ENCODE measurements at places on chromosomes 6 and 20.

- peak; percentile 91 for DNase-seq
These were observed 163.2 kb downstream of the SYNDIG1 start for GRCh38 chr20:24632581-24632980.

DNA sequence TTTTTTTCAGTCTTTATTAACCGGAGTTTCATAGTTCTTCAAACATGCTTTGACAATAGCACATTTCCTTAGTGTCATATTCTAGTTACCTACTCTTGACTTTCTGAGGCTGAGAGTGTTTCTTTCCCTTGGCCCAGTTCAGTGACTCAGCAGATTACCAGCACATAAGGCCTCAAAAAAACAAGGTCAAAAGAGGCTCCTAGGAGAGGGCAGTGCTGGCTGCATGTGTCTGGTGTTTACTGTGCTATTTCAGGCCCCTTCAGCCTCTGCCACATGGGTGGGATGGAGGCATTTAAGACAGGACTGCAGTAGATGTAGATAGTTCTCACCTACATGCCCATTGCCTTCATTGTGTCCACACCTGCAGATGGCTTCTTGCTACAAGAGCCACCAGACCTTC lies 198.2 kb upstream of the SSTR4 start:
- DNase-seq, result no peak

DNA sequence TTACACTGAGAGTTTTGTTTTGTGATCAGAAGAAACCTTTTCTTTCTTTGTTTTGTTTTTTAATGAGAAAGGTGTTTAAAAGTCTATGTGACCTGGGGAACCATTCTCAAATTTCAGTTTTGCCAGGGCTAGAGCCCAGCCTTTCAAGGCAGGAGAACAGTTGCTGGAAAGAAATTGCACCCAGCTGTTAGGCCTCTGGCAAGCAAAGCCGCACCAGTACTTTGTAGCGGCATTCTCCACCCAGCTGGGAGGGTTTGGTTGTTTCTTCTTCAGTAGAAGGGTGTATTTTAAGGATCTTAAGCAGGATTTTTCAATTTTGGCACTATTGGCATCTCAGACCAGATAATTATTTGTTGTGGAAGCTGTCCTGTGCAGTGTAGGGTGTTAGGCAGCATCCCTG lies 16.6 kb upstream of the MAPK13 start:
- DNase-seq, result no peak

DNA sequence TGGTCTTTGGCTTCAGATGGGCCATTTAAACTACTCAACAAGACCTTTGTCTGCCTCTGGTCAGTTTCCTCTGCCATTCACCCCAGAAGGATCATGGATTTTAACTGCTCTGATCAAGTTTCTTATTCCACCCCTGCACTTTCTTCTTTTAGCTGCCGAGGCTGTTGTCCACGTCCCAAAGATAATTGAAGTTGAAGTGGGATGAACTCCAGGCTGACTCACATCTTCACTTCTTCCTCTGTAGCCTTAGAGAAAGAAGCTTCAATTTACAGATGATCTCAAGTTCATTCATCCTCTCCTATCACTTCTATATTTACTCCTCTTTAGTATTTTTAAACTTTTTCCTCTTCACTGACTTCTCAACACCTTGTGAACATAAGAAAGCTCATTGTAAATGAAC lies 651.6 kb downstream of the UTRN start:
- DNase-seq, result no peak

DNA sequence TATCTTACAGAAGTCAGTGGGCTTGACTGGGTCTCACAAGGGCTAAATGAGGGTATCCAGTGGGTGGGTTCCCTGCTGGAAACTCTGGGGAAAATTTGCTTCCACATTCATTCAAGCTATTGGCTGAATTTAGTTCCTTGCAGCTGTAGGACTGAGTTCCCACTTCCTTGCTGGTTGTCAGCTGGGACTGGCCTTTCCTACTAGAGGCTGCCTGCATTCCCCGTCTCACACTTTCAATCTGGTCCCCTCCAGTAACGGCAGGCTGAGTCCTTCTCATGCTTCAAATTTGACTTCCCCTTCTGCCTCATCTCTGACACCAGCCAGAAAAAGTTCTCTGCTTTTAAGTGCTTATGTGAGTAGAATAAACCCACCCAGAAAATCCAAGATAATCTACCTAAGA lies 4.4 kb downstream of the CSNK2A1 start:
- no peak for DNase-seq

DNA sequence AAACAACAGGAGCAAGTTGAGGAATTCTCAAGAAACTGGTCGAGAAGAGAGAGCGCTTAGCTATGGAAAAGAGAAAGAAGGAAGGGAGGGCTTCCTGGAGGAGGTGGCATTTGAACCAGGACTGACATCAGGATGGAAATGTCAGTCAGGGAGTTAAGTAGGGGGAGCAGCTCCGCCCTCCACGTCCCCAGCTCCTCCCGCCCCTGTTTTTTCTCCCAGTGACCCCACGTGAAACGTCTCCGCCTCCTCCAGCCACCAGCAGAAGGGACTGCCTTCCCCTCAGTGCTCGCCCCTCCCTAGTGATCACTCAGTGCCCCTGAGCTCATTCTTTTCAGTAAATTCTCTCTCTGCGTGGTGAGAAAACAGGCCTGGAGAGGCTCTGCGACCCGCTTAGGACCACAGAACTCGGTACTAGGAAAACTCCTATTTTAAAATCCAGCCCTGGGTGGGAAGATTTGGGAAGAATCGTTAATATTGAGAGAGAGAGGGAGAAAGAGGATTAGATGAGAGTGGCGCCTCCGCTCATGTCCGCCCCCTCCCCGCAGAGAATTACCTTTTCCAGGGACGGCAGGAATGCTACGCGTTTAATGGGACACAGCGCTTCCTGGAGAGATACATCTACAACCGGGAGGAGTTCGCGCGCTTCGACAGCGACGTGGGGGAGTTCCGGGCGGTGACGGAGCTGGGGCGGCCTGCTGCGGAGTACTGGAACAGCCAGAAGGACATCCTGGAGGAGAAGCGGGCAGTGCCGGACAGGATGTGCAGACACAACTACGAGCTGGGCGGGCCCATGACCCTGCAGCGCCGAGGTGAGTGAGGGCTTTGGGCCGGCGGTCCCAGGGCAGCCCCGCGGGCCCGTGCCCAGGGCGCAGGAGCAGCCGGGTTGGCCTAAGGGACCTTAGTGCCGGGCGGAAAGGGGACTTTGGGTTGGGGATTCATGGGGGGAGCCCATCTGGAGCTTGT lies 4.6 kb downstream of the HLA-DPB1 start:
- DNase-seq, result peak; percentile 2

DNA sequence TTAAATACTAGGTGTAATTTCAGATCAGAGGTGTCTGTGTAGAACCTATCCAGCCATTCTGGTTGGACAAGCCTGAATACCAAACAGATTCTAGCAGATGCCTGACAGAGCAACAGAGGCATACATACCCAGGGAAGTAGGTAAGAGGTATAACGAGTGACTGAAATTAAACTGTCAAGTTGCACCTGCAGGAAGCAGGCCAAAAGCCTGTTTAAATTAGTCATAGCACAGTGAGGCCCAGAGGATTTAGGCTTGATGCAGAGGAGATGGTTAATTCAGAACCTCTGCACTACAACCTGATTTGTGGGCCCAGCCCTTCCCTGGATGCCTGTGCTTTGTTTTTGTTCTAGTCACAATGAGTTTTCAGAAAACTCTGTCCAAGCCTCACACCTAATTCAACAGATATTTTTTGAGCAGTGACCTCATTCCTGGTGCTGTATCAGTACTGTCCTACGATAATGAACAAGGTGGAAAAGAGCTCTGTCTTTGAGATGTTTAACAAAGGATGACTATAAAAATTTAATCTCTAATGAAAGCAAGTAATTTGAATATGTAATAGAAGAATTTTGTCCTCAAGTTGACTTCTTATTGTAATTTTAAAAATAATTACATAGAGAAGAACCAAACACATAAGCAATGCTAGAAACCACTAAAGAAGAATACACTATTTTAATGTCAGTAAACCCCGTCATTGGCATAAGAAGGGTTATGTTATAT lies 31.7 kb downstream of the C6orf58 start:
- no peak for DNase-seq

GRCh38 chr6:111721753-111722154 lies 116.1 kb upstream of the TRAF3IP2 start:
- DNase-seq, result peak; percentile 19

GRCh38 chr20:37453288-37453687 lies 67.8 kb upstream of the NNAT start:
- no peak for DNase-seq

DNA sequence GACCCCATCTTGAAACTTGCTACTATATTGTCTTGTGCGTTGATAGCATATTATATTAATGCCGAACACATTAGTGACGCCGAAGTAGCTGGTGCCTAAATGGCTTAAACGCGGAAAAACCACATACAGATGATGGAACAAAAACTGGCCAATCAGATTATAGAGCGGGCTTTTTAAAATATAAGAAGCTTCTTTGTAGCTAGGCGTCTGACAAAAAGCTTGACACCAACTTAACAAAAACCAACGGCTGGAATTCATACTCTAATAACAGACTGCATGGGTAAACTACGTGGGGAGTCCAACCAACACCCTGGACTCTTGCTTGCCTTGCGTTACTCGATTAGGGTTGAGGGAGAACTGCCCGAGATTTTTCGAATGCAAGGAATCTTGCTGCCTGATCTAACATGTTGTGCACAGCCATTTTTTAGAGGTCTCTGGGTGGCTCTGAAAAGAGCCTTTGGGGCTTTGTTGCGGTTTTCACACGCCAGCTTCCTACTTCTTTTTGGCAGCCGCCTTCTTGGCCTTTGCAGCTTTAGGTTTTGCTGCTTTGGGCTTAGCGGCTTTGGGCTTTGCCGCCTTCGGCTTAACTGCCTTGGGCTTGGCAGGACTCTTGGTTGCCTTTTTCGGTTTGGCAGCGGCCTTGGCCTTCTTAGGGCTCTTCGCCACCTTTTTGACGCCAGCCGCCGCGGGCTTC lies 45.7 kb downstream of the OR2B2 start:
- no peak for DNase-seq

DNA sequence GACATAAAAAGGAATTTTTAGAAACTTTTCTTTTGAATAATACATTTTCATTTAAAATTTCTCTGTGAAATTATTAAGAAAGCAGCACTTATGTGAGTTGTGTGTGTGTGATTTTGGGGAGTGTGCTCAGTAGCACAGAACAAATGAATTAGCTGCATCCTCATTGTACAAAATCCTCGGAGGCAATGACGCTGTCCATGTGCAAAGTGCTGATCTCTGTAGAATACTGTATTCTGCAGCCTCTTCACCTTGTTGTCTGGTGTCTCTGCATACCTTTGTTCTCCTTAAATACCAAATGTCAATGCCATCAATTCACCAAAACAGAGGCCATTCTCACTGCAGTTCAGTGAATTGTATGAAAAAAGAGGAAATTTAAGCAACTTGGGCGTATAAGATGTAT lies 838.4 kb downstream of the QKI start:
- DNase-seq, result no peak

DNA sequence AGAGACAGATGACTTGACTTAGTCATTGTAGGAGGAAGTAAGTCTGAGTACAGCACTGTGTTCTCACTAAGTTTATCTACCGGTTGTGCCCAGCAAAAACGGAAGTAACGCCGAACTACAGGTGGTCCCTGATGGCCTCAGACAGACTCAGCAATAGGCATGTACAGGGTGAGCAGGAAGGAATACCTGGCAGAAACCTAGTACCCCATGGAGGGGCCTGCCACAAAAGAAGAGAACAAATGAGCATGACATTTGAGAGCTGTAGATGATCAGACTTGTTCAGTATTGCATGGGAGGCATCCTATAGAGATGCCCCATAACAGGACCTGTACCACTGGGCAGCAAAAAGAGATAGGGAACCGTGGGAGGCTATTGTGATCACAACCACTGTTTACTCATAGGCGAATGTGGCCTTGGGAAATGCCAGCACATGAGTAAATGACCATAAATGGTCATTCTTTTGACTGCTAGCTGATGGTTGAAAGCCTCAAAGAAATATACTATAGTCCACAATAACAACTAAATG lies 106.4 kb upstream of the TAB2 start:
- no peak for DNase-seq

DNA sequence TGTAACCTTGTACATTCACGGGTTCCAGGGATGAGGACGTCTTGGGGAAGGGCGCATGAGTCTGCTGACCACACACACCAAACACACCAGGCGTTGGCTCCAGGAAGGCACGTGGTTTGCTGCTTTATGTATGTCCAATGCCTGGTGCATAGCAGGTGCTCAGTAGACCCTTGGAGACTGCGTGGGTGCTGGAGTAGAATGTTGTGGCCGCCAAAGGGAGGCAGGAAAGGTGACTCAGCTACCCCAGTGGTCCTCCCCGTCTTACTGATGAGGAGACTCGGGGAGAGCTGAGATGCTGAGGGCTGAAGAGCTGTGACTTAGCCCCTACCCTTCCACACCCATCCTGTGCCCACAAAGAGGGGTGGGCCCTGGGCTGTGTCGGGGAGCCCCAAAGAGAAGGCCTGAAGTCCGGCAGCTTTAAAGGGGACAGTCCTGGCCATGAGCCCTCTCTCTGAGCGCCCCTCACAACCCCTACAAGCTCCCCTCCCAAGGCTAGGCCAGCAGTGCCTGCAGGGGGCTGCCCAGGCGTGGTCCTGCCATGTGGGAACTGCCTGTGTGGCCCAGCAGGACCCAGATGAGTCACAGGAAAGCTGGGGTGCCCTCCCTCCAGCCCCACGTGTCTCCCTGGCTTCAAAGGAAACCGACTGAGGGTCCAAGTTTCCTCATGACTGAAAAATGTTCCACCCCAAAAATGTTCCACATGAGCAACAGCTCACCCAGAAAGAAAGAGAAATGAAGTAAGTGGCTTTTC lies 28.0 kb upstream of the PTGIS start:
- no peak for DNase-seq

DNA sequence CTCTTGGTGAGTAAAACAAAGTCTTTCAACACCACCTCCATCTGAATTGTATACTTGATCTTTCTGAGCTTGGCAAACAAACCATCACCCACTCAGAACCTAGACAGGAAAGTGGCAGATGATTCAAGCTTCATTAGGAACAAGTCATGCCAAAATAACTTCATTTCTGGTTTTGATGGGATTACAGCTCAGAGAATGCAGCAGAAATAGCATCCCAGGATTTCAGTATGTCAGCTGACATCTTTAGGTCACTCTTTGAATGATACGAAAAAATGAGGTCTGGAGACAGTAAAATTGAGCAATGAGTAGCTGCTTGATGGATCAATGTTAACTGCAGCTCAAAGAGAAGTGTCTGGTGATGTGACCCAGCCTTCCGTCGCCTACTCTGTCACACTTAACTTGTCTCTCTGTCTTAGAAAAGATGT lies 92.4 kb downstream of the GJA10 start:
- DNase-seq, result no peak

- DNase-seq, result no peak
These were observed 379.5 kb upstream of the POU3F2 start for GRCh38 chr6:98454809-98455322.

DNA sequence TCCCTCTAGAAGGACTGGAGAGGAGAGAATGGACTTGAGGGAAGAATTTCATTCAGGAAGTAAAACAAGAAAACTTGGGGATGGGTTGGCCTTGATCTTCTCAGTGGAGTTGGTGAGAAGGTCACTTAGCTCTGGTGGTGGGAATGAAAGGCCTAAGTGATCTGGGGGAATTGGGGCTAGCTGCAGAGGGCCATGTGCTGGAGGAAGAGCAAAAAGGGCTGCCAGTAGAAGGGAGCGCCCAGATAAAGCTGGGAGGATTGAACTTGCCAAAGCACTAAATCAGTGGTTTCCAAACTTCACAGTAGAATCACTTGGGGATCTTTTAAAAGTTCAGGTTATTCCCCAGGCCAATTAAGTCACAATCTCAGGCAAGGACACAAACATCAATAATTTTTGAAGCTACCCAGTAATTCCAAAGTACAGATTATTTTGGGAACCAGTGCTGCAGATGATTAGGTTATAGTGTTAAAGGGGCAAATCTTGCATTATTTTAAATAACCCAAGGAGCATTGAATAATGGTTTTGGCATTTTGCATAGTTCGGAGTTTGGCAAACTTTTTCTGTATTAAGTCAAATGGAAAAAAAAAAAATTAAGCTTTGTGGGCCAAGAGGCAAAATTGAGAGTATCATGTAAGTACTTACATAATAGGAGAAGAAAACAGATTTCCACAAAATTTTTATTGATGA lies 36.5 kb upstream of the RFPL4B start:
- no peak for DNase-seq

All from NCI-H524 (cell line).